GM12878 (cell line): ENCODE measurements at places on chromosomes 3 and 15. TPM values are rescaled to one million over a fixed set of nuclear protein-coding genes. Genes with fewer than 3 reads are reported as not detected.

The CLDN16 gene
- polyA plus RNA-seq = 3.8 and 4.2 TPM in 2 replicates

The GALNT15 gene
- not detected in 2 replicates for polyA plus RNA-seq

The CDCP1 gene
- polyA plus RNA-seq = 0.99 and 1.1 TPM in 2 replicates

The UBE2Q2 gene
- polyA plus RNA-seq = 6.4 and 21.1 TPM in 2 replicates

The CORO2B gene
- not detected in 2 replicates for polyA plus RNA-seq

The SLC35G2 gene
- polyA plus RNA-seq = 1.1 and 1.4 TPM in 2 replicates

DNA sequence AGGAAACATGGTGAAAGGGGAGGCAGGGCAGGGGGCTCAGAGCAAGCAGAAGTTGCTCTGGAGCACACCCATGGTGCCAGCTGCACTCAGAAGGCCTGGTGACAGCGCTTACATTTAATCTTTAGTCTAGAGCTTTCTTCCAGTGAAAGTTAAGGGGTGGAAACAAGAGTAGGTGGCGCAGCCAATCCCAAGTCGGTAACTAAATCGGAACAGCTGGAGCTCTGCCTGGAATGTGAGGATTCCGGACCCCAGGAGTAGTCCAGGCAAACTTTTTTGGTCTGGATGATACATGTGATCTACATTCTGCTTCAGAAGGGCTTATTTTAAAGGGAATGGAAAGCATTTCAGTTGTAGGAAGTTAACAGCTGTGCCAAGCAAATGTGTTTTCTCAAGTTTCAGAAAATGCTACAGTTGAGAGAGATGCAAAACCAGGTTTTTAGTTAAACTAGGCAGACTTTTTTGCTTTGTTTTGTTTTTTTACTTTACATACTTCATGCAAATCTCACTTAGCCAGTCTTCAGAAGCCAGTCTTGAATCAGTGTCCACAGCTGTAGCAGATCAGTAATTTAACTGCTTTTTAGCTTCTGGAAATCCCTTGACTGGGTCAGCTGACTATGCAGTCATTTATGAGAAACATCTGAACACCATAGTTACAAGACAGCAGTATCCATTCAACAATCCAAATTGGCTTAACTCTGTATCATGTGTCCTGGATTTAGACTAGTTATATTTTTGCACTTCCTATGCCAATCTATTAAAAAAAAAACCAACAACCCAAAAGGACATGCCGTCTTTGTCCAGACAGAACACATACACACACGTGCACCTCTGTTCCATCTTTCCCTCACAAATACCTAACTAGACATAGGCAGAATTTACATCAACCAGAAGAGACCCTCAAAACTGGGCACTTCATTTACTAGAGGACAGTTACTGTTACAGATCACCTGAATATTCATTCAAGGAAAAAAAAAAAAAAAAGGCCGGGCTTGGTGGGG, 33.2 kb downstream of the ZNF106 start:
- H3K4me1 ChIP-seq = peaks cover 8% of the 10 kb centered on the region
- no peaks in the 10 kb centered on the region for H3K36me3 ChIP-seq
- peak overlapping the region; percentile 30 for H3K27ac ChIP-seq
- DNase-seq = peak; percentile 45

- peak; percentile 99 for DNase-seq
- no peaks in the 10 kb centered on the region for H3K27me3 ChIP-seq
- peaks cover 3% of the 10 kb centered on the region; the same call in 1 of the 2 replicates for H3K4me1 ChIP-seq
- no peaks in the 10 kb centered on the region for H3K36me3 ChIP-seq
- peak within 1 kb of the TSS; percentile 87 for H3K4me3 ChIP-seq
Observed at GRCh38 chr15:89575146-89575655, at the start of gene TICRR. Gene TICRR (plus strand): TSS chr15:89575469. CDS start chr15:89575587, 118 bp downstream.

DNA sequence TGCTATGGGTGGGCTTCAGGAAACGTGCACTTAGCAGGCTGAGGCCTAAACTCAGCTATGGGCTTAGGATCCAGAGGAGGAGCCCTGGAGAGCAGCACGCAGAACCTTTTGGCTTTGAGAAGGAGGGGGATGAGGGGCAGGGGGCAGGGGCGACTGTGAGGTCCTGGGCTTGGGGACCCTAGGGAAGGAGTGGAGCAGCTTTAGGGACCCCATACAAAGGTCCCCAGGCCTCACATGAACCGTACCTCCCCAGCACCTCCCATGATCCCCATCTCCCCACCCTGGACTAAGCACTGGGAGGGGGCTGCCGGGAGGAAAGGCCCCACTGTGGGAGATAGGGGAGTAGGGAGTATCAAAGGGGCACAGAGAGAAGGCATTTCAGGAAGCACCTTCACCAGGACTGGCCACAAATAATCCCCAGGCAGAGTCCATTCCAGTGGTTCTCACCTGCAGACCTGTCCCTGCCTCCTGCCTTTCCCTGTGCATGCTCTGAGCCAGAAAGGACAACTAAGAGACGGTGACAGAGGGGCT, 62.0 kb upstream of the KLF13 start:
- DNase-seq = no peak
- H3K27me3 ChIP-seq = no peaks in the 10 kb centered on the region
- H3K27ac ChIP-seq = peak overlapping the region; percentile 94
- H3K4me1 ChIP-seq = peaks cover 64% of the 10 kb centered on the region

DNA sequence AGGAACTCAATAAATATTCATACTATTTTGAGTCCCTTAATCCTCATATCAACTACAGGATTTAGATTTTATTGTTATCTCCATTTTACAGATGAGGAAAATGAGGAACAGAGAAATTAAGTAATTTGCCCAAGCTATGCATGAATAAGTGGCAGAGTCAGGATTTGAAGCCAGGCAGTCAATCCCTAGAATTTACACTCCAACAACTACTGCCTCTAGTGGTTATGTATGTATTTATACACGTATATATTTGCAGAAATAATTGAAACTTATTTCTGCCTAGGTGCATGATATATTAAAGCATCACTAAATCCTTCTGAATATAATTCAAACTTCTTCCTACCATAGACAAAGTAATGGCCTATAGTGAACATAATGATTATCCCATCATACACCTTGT, 137.4 kb downstream of the SERPINI1 start:
- no peak for DNase-seq
- no peaks in the 10 kb centered on the region for H3K27me3 ChIP-seq
- H3K4me1 ChIP-seq = no peaks in the 10 kb centered on the region
- H3K36me3 ChIP-seq = no peaks in the 10 kb centered on the region
- no peak overlapping the region for H3K27ac ChIP-seq
- H3K4me3 ChIP-seq = no peak overlapping the region

- no peak for DNase-seq
- no peaks in the 10 kb centered on the region for H3K27me3 ChIP-seq
- H3K36me3 ChIP-seq = no peaks in the 10 kb centered on the region
- H3K27ac ChIP-seq = no peak overlapping the region
- H3K4me3 ChIP-seq = no peak overlapping the region
Observed at GRCh38 chr3:143220741-143221140, 101.2 kb downstream of the CHST2 start.

GRCh38 chr3:101521211-101521701, 8.2 kb upstream of the SENP7 start:
- no peaks in the 10 kb centered on the region for H3K27me3 ChIP-seq
- peaks cover 8% of the 10 kb centered on the region; the same call in 1 of the 2 replicates for H3K4me1 ChIP-seq
- no peaks in the 10 kb centered on the region for H3K36me3 ChIP-seq
- no peak overlapping the region for H3K4me3 ChIP-seq
- DNase-seq = no peak
- no peak overlapping the region for H3K27ac ChIP-seq

- H3K4me3 ChIP-seq = no peak overlapping the region
- DNase-seq = no peak
- no peak overlapping the region for H3K27ac ChIP-seq
- no peaks in the 10 kb centered on the region for H3K27me3 ChIP-seq
- no peaks in the 10 kb centered on the region for H3K36me3 ChIP-seq
Observed at GRCh38 chr15:74499366-74499765, 38.4 kb upstream of the UBL7 start.

- no peak overlapping the region for H3K27ac ChIP-seq
- H3K4me1 ChIP-seq = no peaks in the 10 kb centered on the region
- H3K36me3 ChIP-seq = no peaks in the 10 kb centered on the region
- DNase-seq = no peak
Observed at GRCh38 chr3:120488296-120488695, 37.5 kb upstream of the FSTL1 start.

DNA sequence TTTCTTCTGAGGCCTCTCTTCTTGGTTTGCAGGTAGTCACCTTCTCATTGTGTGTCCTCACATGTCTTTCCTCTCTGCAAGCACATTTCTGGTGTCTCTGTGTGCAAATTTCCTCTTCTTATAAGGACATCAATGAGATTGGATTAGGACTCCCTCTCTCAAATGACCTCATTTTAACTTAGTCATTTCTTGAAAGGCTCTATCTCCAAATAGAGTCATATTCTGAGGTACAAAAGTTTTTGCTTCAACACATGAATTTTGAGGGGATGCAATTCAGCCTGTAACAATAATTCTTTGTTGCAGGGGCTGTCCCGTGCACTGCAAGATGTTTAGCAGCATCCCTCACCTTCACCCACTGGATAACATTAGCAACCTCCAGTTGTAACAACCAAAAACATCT, 115.0 kb upstream of the DCBLD2 start:
- H3K4me3 ChIP-seq = no peak overlapping the region
- no peak overlapping the region for H3K27ac ChIP-seq
- H3K4me1 ChIP-seq = peaks cover 8% of the 10 kb centered on the region; the same call in 1 of the 2 replicates
- H3K36me3 ChIP-seq = no peaks in the 10 kb centered on the region

DNA sequence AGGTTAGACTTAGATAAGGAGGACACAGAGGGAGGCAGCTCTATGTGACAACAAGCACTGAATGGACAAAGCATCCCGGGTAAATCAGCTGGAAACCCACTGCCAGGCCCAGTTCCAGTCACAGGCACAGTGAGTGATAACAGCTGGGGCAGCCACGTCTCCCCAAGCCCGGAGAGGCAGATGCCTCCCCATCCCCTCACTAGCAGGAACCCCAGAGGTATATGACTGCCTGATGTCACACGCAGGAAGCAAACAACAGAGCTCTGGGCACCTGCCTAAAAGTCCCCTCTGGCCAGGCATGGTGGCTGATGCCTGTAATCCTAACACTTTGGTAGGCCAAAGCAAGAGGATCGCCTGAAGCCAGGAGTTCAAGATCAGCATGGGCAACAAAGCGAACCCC, 18.2 kb downstream of the C15orf62 start:
- no peak overlapping the region for H3K27ac ChIP-seq
- no peaks in the 10 kb centered on the region; the same call in 1 of the 2 replicates for H3K36me3 ChIP-seq
- no peaks in the 10 kb centered on the region for H3K27me3 ChIP-seq
- H3K4me1 ChIP-seq = peaks cover 9% of the 10 kb centered on the region
- H3K4me3 ChIP-seq = no peak overlapping the region
- no peak for DNase-seq

DNA sequence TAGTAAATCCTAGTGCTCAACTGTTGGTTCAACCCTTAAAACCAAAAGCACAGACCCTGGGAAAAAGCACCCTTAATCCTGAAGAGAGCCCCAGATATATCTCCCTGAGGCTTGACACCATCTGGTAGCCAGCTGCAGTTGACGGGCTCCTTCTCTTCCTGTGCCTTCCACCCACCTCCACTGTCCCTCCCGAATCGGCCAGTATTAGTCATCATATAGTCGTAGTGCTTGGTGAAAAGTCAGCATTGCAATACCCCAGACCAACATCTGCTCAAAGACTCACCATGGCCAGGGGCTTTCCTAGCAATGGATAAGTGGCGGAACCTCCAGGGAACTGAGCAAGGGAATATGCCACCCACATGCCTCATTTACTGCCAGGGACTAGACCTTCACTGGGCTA, 125.6 kb upstream of the CRBN start:
- H3K4me1 ChIP-seq = no peaks in the 10 kb centered on the region
- H3K36me3 ChIP-seq = no peaks in the 10 kb centered on the region
- H3K27ac ChIP-seq = no peak overlapping the region

DNA sequence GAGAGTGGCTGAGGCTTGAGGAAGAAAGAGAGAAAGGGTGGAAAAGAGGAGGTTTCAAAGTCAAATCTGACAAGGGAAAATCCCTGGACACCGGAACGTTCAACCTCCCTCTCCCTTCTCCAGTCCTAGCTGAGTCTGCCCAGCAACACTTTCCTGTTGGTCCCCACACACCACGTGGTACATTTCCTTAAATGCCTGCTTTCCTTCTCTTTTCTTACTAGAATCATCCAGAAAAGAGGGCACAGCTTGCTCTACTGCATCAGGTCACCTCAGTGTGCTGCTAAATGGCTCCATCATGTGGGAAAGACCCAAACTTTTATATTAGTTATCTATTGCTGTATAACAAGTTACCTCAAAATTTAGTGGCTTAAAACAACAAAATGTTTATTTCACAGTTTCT, 181.2 kb downstream of the NECTIN3 start:
- DNase-seq = no peak
- H3K36me3 ChIP-seq = no peaks in the 10 kb centered on the region
- H3K27ac ChIP-seq = no peak overlapping the region
- H3K4me3 ChIP-seq = no peak overlapping the region
- no peaks in the 10 kb centered on the region for H3K27me3 ChIP-seq

- no peaks in the 10 kb centered on the region for H3K27me3 ChIP-seq
- no peaks in the 10 kb centered on the region for H3K4me1 ChIP-seq
- H3K27ac ChIP-seq = no peak overlapping the region
- H3K4me3 ChIP-seq = no peak overlapping the region
Observed at GRCh38 chr15:40421246-40422157, 15.9 kb downstream of the IVD start.

GRCh38 chr3:128548021-128548420, 55.0 kb upstream of the GATA2 start:
- H3K27ac ChIP-seq = no peak overlapping the region
- H3K4me3 ChIP-seq = no peak overlapping the region
- no peak for DNase-seq
- no peaks in the 10 kb centered on the region; the same call in 1 of the 2 replicates for H3K27me3 ChIP-seq
- H3K4me1 ChIP-seq = no peaks in the 10 kb centered on the region

GRCh38 chr3:59321881-59322540, 272.2 kb upstream of the CFAP20DC start:
- H3K27ac ChIP-seq = no peak overlapping the region
- H3K27me3 ChIP-seq = no peaks in the 10 kb centered on the region
- H3K36me3 ChIP-seq = no peaks in the 10 kb centered on the region

DNA sequence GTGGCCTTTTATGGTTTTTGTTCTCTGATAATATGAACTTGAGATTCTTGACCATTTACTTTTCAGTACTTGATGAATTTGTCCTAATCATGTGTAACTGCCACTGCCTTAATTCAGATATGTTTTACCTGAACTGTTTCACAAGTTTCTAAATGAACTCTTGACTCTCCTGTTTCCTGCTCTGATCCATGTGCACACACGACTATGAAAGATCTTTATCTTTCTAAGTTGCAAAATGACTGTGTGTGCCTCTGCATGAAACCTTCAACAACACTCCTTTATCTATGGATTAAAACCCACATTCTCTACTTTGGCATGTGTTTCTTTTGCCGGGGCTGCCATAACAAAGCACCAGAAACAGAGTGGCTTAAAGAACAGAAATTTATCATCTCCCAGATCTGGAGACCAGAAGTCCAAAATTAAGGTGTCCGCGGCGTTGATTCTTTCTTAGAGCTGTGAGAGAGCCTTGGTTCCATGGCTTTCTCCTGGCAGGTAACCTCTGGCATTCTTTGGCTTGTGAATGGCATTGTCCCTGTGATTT, 275.0 kb downstream of the ADAMTSL3 start:
- peaks cover 36% of the 10 kb centered on the region for H3K4me1 ChIP-seq
- no peak for DNase-seq
- peak overlapping the region; percentile 48; the same call in 1 of the 2 replicates for H3K4me3 ChIP-seq
- no peaks in the 10 kb centered on the region for H3K27me3 ChIP-seq

GRCh38 chr3:63303238-63303637, 25.1 kb downstream of the SYNPR start:
- no peak overlapping the region for H3K27ac ChIP-seq
- H3K4me1 ChIP-seq = no peaks in the 10 kb centered on the region
- no peaks in the 10 kb centered on the region for H3K36me3 ChIP-seq
- no peaks in the 10 kb centered on the region for H3K27me3 ChIP-seq
- DNase-seq = no peak
- no peak overlapping the region for H3K4me3 ChIP-seq

GRCh38 chr3:62188681-62189375, 184.5 kb downstream of the FEZF2 start:
- no peak for DNase-seq
- no peak overlapping the region for H3K27ac ChIP-seq
- no peaks in the 10 kb centered on the region for H3K4me1 ChIP-seq
- H3K36me3 ChIP-seq = no peaks in the 10 kb centered on the region
